ENCODE measurements at places on chromosomes 11 and 22.

DNA sequence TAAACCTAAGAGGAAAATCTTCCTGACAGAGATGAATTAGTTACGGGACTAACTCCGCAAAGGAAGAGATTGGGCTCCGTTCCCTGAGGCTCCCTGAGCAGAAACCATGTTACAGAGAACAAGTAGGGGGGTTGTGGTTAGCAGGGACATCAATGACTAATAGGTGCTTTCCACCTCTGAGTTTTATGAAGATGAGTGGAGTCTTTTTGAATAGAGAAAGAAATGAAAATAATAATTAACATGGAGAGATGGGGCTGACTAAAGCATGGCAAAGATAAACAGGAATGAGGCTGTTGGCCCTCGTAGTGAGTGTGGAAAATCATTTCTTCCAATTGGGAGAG is 47.5 kb upstream of the PICALM start:
- DNase-seq, result no peak

GRCh38 chr22:33697640-33698039 is 222.6 kb downstream of the LARGE1 start:
- DNase-seq, result no peak

DNA sequence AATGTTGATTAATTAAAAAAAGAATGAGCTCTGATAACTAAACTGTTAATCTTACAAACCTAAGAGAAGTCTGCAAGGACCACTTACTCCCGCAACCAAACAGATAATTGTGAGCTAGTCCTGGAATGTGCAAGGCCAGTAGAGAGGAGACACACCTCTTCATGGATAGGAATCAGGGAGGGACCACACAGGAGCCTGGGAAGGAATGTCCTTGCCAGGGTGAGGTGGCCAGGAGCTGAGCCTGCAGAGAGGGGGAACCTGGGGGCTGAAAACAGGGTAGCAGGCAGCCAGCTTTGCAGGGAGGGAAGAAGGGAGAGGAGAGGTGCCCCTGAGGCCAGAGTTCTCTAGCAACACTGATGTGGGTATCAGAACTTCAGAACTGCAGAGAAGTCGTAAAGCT is 9.4 kb upstream of the NLRP10 start:
- no peak for DNase-seq

- DNase-seq, result no peak
Measured at GRCh38 chr11:131471976-131472375, 101.6 kb downstream of the NTM start.

GRCh38 chr11:10653946-10654810 is 39.4 kb downstream of the IRAG1 start:
- no peak for DNase-seq

- DNase-seq, result peak; percentile 13
Measured at GRCh38 chr11:4991060-4991459, 3.6 kb upstream of the OR51L1 start.

GRCh38 chr11:106420048-106420665 is 342.7 kb downstream of the AASDHPPT start:
- no peak for DNase-seq

DNA sequence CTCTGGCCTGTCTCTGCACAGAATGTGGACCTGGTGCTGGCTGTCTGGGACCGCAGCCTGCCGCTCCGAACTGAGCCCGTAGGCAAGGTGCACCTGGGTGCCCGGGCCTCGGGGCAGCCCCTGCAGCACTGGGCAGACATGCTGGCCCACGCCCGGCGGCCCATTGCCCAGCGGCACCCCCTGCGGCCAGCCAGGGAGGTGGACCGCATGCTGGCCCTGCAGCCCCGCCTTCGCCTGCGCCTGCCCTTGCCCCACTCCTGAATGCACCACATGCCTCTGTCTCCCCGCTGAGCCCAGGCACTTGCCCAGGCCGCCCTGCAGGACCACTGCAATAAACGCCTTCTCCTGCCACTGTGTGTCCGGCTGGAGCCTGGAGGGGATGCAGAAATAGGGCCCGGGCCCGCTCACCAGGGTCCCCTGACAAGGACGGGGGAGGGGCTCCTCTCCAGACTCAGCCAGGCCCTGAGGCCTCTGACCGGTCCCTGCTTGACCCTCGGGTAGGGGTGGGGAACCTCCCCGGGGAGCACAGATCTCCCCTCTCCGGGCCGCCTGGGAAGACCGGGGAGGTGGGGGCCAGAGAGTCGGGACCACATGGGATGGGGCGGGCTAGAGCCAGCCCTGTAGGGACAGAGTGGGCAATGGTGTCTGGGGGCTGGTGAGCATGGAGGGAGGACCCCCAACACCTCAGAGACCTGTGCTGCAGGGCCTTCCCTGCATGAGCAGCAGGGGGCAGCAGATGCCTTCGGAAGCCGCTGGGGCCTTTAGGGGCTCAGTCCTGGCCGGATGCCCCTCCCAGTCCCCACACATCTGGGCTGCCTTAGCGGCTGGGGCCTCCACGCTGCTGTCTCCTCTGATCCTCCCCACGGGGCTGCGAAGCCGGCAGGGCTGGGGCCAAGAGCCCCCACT is 1.4 kb upstream of the TNNI2 start:
- no peak for DNase-seq

- peak; percentile 90 for DNase-seq
Measured at GRCh38 chr22:17411213-17411612, 42.0 kb downstream of the CECR2 start.

- DNase-seq, result no peak
Measured at GRCh38 chr11:120719348-120719747, 207.8 kb downstream of the GRIK4 start.

GRCh38 chr11:57761301-57762234 is at the start of gene CTNND1:
TSS of gene CTNND1 (plus strand) at chr11:57761802. CDS start at chr11:57791479, 29,677 bp downstream.
- peak; percentile 72 for DNase-seq

DNA sequence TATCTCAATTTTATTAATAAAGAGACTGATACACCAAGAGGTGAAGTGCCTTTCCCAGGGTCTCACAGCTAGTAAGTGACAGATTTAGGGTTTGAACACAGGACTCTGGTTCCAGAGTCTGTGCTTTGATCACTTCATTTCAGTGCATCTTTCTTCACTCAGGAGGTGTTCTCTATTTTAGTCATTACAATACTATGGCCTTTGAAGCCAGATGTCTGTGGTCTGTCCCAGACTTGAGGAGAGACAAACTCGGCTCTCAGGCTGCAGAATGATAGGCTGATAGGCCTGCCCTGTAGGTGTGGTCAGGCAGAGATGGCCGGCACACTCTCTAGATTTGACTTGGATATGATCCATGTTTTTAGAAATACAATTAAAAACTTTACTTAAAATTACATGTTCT is 478.5 kb upstream of the CCDC90B start:
- no peak for DNase-seq

- DNase-seq, result no peak
Measured at GRCh38 chr22:24953384-24954113, 1.0 kb downstream of the KIAA1671 start.

- DNase-seq, result no peak
Measured at GRCh38 chr11:117501237-117501898, 173.7 kb downstream of the CEP164 start.

DNA sequence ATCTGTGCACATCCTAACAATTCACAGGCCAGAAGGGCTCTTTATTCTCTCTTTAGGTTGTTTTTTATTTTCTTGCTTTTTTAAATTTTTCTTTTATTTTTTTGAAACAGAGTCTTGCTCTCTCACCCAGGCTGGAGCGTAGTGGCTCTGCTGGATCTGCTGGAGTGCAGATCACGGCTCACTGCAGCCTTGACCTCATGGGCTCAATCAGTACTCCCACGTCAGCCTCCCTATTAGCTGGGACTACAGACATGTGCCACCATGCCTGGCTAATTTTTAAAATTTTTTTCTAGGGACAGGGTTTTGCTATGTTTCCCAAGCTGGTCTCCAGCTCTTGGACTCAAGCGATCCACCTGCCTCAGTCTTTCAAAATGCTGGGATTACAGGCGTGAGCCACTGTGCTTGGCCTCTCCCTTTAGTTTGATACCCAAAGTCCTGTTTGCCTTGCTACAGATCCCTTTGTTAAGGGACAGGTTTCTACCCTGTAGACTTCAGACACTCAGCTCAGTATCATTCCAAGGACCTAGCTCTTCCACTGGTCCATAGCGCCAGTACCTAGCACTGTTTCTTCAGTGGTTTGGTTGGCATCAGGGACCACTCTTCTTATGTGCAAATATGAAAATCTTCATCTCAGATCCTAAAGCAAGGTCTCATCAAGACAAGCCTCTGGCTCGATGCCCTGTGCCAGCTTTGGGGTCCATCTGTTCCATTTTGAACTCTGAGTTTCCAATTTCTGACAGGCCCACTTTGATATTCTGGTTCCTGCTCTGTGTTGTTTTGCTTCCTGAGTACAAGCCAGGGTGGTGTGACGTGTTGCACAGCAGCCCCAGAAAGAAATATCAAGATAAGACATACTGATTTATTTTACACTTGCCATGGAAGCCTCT is 211.7 kb downstream of the FAT3 start:
- DNase-seq, result no peak

DNA sequence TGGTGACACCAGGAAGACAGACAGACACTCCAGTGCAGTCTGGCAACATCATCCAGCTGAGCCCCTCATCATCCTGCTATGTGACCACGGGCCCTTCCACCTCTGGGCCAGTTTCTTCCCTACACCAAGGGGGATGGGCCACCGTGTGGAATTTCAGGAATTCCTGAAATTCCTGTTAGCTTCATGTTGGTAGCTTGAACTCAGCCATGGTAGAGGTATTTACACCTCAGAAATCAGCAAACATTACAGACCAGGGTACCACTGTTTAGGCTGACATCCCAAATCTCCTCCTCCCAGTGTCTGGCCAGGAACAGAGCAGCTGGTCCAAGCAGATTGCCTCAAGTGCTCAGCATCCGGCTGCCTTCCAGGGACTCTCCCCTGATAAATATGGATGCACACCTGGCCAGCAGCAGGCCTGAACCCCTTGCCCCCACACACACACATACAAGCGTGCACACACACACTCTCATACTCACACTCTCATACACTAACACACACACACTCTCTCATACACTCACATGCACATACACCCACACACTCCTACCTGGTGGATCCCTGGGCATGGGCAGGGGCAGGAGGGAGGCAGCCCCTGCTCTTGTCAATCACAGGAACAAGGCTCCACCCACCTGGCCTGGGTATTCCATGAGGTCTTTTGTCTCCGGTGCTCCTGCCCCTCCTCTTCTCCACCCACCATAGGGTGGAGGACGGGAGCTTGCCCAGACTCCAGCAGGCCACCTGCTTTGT is 85.2 kb downstream of the BUD13 start:
- DNase-seq, result peak; percentile 88

GRCh38 chr11:28913883-28914282 is 805.7 kb downstream of the METTL15 start:
- no peak for DNase-seq

GRCh38 chr11:116613206-116613875 is 159.4 kb downstream of the BUD13 start:
- DNase-seq, result peak; percentile 90

- DNase-seq, result no peak
Measured at GRCh38 chr11:72552399-72552910, 118.1 kb upstream of the CLPB start.

- DNase-seq, result no peak
Measured at GRCh38 chr11:112762707-112763090, 198.5 kb upstream of the NCAM1 start.

DNA sequence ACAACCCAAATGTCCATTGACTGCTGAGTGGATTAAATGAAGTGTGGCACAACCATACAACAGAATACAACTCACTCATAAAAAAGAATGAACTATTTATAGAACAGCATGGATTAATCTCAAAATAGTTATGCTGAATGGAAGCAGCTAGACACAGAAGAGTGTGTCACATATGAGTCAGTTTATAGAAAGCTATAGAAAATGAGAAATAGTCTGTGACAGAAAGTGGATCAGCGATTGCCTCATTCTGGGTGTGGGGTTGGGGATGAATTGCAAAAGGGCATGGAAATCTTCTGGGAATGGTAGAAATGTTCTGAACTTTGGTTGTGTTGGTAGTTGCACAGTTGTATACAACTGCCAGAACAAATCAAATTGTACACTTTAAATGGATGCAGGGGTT is 37.4 kb downstream of the PRR5L start:
- no peak for DNase-seq

DNA sequence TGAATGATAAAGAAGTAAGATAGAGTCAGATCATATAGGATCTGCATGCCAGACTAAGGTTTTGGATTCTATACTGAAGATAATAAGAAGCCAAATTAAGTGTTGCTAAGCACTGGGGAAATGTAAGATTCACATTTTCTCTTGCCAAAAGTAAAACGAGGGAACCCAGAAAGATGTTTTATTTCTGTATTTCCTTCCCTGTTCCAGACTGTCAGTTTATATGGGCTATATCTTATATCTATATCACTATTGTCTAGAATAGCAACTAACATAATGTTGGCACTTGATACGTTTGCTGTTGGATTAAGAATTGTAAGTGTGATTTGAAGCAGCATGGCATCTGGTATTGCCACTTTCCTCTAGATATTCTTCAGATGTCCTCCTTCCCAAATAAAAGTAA is 8.3 kb downstream of the OR52E6 start:
- no peak for DNase-seq

GRCh38 chr11:129489249-129489648 is 113.6 kb downstream of the BARX2 start:
- no peak for DNase-seq

DNA sequence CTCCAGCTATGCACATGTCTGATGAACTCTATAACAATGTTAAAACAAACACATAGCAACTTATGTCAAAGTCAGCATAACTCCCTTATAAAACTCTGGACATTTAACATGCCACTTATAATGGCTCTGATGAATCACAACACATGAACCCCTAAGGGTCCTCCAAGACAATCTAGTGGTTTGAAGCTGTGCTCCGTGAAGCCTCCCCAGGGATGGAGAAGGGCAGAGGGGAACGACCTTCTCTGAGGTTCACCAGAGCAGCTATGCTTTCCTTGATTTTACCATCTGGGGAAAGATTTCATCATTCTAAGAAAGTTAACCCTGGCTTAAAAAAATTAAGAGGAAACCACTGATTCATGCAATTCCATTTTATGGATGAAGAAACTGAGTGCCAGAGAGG is 84.4 kb downstream of the MPPED2 start:
- DNase-seq, result no peak

DNA sequence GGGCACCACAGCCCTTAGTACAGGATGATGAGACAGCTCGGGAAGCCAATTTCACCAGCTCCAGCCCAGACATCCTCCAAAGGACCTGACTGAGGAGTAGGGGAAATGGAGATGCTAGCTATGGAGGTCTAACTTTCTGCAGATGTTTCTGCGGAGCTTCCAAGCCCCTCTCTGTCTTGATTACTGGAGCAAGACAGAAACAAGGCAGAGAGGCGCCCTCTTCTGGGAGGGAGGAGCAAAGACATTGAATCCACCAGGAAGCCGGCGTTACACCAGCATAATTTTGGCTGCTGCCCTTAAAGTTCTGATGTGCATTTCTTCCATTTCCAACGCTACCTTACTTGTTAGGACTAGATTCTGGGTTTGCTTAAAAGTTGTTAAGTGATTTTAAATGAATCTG is 107.3 kb upstream of the HSD17B12 start:
- no peak for DNase-seq

- no peak for DNase-seq
Measured at GRCh38 chr22:43152357-43153071, 1.2 kb downstream of the TSPO start.

GRCh38 chr22:36220451-36220921 is 18.8 kb downstream of the APOL2 start:
- no peak for DNase-seq

GRCh38 chr11:95279921-95280868 is 49.2 kb upstream of the SESN3 start:
- DNase-seq, result no peak

GRCh38 chr11:21179770-21180169 is 510.4 kb downstream of the NELL1 start:
- no peak for DNase-seq

All from NCI-H524 treated with DMSO at 0.1 percent for 48 hours (cell line).